Kidney tubule cell (primary cell): ENCODE measurements at places on chromosomes 7 and 10.

DNA sequence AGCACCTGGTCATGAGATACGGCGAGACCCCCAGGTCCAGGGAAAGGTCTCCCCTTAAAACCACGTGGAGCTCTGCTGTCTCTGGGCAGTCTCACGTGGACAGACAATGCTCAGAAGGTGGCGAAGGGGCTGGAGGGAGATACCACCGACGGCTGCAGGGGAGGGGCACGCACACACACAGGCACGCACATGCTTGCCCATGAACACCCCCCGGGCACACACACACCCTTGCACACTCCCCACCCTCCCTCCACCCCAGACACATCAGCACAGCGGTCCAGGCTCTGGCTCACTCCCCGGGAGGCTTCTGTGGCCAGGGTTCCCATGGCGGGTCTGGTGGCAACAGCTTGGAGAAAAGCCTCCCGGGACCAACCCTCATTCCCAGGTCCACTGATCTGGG lies 52.4 kb upstream of the TNRC18 start:
- DNase-seq: no peak

DNA sequence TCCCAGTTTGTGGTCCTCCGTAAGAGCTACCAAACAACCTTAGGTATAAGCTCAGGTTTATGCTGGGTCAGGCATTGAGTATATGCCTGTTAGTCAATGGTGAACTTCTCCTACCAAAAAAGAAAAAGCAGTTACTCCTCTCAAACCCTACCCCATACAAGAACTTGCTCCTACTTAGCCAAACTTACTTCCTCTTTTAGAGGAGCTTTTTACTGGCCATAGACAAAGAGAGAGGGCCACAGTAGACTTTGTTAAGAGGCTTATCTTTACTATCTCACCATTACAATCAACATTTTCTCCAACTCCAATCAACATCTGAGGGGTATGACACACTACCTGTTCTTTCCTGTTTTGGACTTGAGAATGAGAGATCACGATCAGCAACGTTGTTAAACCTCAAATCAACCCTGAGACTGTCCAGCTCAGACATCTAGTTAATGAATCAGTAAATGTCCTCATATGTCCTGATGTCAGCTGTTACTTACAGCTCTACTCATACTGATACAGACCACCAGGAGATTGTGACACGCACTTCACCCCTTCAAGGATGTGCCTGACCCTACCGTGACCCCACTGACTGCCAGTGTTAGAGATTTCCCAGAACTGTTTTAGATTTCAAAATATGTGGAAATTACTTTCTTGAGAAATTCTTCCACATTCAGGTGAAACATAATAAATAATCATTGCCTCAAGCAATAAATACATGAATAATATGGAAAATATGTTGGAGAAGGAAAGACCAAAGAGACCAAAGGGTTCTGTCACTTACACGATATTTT lies 18.4 kb upstream of the CCDC71L start:
- peak; percentile 96 for DNase-seq

DNA sequence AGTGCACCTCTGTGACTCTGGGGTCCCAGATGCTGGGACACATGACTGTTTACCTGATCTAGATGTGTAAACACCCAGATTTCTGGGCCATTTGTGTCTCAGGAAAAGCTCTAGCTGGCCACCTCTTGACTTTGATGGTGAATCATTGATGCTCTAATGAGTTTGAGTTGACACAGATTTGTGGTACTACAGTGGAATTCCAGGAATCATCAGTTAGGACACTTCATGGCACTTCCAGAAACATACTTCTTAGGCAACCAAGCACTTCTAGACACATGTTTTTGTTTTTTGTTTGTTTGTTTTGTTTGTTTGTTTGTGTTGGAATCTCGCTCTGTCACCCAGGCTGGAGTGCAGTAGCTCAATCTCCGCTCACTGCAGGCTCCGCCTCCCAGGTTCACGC lies 302.2 kb upstream of the ZMIZ1 start:
- DNase-seq: no peak

DNA sequence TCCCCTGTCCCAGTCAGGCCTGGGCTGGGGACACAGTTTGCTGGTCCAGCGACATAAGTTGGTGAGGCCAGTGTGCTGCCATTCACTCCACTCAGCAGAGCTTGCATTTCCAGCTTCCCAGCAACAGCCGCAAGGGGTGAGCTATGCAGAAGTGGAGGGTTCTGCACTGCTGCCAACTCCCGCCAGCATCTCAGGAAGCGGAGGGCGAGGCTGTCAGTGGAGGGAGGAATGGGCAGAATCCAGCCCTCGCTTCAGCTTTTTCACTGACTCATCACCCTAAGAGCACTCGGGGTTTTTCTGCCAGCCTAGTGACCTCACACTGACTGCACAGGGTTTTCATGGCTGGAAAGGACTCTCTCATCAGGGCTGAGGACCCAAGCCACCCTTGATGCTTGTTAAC lies 625.1 kb upstream of the MKI67 start:
- DNase-seq: peak; percentile 57

DNA sequence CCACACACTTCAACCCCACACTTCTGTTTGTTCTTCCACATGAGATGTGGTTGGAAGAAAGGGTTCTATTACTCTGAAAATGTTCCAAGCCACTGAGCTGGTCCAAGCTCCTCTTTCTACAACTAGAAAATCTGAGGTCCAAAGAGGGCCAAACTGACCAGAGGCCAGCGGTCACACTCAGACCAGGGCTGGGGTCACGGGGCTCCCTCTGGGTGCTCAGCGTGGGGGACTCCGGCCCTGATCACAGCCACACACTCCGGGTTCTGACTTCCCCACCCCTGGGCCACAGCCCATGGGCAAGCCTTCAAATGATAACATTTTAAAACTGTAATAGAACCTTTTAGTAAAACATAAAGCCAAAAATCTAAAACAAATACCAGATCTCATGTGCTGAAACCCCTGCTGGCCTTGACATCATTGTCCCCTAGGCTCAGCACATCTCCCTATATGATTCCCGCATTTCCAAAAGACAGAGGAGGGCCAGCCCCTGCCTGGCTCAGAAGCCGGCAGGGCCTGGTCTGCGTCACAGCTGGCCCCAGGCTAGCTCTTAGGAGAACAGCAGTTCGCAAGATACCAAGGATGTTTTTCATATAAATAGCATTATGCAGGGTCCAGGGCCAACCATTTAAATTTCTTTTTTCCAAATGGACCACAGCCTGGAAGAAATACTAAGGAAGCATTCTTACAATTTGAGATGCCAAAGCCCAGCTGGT lies 3.3 kb downstream of the CRYGN start:
- DNase-seq: no peak

DNA sequence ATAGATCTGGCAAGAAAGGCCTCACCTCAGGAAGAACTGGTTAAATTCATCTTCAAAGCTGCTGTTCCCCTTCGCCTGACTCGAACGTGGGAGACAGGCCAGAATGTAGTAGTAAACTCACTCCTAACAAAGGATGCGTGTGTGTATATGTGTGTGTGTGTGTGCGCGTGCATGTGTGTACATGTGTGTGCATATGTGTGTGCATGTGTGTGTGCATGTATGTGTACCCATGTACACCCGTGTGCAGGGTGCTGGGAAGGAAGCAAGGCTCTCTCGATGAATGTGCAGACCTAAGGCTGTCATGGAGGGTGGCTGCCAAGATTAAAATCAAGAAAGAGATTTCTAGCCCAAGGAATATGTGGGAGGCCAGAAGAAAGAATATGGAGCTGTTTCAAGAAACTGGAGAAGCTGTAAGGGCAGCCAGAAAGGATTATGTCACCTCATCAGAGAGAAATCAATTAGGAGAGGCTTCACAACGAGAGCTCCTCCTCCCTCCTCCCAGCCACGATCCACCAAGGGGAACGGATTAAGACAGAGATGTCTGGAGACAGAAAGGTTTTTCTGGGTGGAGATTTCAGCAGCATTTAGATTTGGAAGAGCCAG lies 34.0 kb upstream of the LBX1 start:
- no peak for DNase-seq

GRCh38 chr7:129989466-129989865 lies 36.7 kb upstream of the UBE2H start:
- peak; percentile 89 for DNase-seq

DNA sequence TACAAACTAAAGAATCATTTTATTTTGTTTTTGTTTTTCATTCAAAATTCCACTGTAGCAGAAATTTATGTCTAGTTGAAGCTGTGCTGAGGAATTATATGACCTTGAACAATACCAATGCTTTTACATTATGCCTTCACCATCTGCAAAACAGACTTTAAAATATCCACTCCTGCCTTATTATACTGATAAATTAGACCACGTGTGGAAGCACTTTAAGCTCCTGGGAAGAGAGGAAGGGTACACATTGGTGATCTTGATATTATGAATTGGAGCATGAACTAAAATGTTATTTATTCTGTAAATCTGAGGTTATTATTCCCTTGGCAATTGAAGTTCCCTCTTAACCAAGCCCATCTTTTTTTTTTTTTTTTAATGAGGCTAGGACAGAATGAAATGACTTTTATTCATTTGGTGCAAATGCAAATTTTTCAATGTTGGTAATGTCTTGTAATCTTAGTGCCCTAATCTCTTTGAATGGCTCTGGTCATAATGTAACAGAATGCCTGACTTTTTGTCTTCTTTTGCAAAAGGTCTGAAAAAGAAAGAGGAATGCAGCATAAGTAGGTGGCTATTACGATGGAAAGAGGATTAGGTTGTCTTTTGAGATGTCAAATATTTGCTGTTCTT lies 139.9 kb upstream of the COBL start:
- DNase-seq: no peak

GRCh38 chr10:14032406-14032998 lies 298.2 kb downstream of the FRMD4A start:
- DNase-seq: no peak

GRCh38 chr10:73894245-73894971 lies 16.5 kb upstream of the PLAU start:
- DNase-seq: peak; percentile 95

DNA sequence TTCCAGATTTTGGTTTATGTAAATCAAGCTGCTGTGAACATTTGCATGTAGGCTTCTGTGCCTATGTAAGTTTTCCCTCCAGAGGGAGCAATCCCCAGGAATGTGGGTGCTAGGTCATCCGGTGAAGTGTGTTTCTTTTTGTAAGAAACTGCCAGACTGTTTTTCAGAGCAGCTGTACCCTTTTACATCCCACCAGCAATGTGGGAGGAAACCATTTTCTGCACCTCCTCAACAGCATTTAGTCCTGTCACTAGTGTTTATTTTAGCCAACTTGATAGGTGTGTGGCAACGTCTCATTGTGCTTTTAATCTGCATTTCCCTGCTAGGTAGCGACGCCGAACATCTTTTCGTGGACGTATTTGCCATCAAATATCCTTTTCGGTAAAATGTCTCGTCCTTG lies 395.7 kb upstream of the FOXK1 start:
- no peak for DNase-seq

GRCh38 chr7:67429735-67430134 lies 433.1 kb downstream of the TYW1 start:
- DNase-seq: no peak

- no peak for DNase-seq
Measured at GRCh38 chr10:24929056-24929544, 23.3 kb downstream of the PRTFDC1 start.

DNA sequence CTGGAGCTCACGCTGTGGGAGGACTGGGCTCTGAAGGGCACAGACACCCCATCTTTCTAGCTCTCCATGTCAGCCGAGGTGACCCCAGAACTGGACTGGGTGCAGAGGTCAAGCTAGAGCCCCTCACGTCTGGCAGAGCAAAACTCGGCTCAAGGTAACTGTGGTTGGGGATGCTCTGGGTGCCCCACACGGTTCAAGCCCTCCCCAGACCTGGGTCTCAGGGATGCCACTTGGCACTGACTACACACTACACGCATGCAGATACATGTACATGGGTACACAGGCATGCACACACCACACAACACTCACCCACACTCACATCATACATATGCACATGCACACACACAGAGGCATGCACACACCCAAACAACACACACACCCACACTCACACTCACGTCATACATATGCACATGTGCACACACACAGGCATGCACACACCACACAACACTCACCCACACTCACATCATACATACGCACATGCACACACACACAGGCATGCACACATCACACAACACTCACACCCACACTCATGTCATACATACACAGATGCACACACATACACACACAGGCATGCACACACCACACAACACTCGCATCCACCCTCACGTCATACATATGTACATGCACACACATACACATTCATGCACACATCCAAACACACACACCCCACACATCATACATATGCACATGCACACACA lies 219.3 kb downstream of the DNAJB6 start:
- no peak for DNase-seq

DNA sequence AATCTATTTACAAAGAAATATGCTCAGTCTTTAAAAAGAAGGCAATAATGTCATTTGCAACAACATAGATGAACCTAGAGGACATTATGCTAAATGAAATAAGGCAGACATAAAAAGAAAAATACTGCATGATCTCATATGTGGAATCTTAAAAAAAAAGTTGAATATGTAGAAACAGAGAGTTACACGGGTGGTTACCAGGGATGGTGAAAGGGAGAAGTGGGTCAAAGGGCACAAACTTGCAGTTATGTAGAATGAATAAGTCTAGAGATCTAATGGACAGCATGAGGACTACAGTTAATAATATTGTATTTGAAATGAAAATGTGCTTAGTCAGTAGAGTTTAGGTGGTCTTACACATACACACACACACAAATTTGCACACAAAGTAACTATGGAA lies 88.2 kb upstream of the CCDC71L start:
- DNase-seq: no peak

DNA sequence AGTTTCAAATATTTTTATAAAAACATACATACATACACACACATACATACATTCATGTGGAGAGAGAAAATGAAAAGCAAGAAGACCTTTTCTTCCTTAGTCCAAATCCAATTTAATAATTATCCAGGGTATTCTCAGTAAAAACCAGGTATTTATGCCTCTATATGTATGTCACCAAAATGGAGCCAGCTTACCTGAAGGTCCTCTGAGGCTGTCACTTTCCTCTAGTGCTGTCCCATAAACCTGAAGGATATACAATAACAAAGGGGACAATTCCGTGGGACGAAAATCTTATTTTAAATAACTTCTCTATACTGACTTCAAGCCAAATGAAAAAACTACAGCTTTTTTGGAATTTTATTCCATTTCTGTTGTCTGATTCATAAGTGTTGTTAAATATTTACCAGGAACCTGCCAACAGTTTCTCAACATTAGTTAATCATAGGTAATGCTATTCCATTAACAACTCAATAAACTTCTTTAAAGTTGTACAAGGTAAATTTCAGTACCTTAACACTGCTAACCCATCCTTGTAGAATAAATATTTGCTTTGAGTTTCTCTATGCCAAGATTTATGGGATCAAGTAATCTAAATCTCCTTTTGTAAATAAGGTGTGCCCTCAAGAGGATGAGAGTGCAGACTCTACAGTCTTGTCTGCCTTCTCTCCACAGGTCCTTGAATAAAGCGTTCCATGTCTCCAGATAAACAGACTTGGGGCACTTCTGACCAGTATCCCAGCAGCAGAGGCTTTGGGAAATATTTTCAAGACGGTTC lies 260.3 kb downstream of the AHR start:
- DNase-seq: peak; percentile 71

DNA sequence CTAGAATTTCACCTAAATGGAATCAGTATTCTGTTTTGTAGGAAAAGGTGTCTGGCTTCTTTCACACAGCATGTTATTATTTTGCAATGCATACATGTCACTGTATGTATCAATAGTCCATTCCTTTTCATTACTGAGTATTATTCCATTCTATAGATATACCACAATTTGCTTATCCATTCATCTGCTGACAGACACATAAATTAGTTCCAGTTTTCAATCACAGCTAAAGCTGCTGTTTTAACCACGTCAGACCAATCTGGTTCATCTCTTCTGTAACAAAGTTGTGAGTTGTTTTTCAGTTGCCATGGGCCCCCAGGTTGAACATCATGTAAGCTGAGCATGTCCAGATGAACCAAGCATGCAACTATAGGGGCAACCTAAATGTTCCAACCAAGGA lies 282.1 kb upstream of the MKLN1 start:
- DNase-seq: no peak
